ENCODE measurements at places on chromosomes 11 and 22.

GRCh38 chr11:79437278-79437980 is 3.4 kb downstream of the TENM4 start:
- DNase-seq = peak; percentile 88

DNA sequence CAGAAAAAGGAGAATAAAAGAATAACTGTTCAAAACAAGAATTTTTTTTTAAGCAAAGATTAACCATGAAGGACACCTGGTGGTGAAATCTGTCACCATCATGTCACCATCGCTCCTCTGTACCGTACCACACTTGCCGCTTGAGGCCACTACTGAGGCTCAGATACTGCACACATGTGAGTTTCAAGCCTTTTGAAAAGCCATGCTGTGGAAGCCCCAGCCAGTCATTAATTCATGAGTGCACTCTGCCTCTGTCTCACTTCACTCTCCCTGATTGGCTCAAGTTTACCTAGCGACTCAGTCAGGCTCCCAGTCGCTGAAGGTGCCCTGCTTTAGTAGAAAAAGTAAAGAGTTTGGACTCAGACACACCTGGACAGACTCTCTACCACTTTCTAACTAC is 6.6 kb upstream of the MS4A12 start:
- DNase-seq = no peak

- DNase-seq = no peak
These were observed 661.5 kb downstream of the BRD1 start for GRCh38 chr22:49166211-49166610.

DNA sequence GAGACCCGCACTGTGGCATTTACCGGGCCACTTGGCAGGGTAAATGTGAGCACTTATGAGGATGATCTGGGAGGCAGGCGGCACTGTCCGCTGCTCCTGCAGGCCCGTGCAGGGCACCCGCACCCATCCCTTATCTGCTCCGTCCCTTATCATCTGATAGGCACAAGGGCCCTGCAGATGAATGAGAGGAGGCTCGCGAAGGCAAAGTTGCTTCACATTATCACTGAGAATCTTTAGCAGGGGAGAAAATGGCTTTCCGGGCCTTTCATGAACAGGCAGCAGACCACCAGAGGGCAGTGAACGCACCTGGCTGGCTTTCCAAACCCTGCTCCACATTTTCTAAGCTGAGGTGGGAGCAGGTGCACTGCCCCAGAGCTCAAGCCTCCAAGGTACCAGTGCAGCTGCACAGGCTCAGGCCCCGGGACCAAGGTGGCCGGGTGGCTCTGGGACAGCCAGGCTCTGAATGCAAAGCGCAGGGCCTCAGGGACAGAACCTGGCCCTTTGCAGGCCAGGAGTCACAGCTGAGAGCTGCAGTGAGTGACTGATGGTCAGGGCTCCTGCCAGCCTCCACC is 165.6 kb downstream of the SHANK2 start:
- no peak for DNase-seq

DNA sequence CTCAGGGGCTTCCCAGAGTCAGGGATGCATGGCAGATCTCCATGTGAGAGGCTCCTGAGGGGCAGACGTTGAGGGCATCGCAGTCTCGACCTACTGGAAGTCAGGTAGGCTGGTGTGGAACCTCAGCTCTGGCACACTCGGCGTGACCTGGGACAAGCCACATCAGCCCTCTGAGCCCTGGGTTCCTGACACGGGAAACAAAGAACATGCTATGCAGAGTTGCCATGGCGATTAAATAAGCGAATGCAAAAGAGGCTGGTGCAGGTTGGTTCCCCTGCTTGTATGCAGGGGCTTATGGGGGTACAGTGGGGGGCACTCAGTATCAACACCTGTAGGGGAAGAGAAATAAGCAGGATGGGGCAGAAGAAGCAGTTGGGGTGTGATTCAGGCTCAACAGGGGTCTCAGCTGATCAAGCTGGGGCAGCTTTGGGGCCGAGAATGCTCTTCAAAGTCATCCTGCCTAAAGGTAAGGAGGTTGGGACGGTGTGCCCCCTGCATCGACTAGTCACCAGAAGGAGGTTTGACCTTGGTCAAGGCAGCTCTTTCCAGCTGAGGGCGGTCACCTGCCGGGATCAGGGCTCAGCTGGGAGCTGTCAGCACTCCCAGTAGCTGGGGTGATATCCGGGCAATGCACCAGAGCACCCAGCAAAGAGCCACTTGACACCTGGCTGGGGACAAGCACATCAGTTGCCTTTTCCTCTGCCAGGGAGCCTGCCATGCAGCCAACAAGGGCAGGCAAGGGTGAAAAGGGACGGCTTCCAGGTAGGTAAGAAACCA is 442.7 kb downstream of the MIAT start:
- no peak for DNase-seq

DNA sequence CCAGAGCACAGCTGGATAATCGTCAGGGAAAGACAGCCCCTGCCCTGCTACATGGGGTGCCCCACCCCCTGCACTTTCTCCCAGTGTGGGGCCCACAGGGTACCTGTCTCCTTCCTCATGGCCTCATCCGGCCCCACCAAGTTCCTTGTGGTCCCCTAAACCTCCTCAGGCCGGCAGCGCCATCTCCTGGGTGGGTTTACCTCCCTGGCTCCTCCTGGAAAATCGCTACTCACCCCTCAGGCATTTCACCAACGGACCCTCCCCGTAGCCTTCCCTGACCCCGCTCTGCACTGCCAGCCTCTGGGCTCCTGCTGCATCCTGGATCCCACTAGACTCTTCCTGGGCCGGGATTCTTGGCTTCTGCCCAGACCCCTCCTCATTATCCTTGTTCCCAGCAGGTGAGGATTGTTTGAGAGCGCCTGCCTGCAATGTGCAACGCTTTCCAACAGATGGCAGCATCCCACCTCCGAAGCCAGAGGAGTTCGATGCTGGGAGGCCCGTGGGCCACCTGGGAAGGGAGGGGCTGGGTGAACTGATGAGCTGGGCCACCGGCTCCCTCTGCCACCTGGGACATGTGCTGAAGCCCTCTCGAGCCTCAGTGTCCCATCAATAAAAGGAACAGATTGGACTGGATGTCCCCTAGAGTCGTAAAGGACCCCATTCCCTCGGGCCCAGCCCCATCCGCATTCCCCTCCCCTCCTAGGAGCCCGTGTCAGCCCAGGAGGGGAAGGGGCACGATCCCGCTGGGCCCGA is 44.2 kb upstream of the TTLL12 start:
- no peak for DNase-seq

- no peak for DNase-seq
These were observed 23.2 kb upstream of the NRGN start for GRCh38 chr11:124716591-124716990.

- DNase-seq = no peak
These were observed 522 bp downstream of the RHOG start for GRCh38 chr11:3840004-3840869.

DNA sequence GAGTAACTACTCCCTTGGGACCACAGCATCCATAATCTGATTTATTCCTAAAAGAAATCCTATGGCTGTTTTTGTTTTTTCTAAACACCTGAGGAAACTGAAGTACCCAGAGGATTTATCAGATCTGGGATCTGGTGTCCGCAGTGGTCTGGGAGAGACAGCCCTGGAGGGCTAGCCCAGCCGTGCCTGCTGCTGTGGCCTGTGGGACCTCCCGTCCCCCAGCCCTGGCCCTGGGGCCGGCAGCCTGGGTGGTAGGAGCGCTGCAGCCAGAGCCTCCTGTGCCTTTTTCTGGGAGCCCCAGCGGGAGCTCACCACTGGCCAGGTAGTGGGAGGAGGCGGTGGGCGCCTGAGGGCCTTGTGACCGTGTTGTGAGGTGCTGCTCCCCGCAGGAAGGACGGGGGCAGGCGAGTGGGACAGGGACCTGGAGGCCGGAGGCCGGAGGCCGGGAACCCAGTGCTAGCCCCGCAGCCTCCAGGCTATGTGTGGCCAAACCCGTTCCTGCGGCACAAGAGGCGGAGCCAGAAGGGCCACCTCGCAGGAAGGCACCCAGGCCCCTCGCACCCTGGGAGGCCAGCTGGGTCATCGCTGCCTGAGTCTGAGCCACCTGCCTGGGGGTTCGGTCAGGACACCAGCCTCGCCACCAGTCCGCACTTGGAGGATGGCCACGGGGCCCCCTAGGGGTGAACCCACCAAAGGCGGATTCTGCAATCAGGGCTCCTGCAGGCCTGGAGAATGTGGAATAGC is 18.2 kb upstream of the C11orf96 start:
- no peak for DNase-seq

GRCh38 chr11:63614136-63614671 is at the start of gene PLAAT3:
Gene PLAAT3 (minus strand): TSS chr11:63614433. CDS start chr11:63614014, 419 bp downstream.
- peak; percentile 68 for DNase-seq

GRCh38 chr11:1831338-1832210 is 3.2 kb upstream of the SYT8 start:
- no peak for DNase-seq

- DNase-seq = no peak
These were observed 13.7 kb downstream of the ARAP1 start for GRCh38 chr11:72738199-72739141.

DNA sequence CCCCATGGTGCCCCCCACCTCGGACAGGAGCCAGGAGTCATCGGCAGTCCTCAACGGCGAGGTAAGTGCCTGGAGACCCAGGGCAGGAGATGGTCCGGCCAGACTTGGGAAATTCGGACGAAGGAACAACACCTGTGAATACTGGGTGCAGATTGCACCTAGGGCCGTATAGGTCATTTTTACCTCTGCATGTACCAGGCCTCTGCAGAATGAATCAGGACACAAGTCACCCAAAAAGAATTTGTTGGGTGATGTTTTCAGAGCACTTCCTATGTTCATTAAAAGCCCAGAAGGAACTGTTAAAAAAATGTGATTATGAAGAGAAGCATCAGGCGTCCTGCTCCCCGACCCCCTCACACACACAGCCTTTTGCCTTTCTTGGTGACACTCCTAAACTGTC is 93.9 kb downstream of the C11orf91 start:
- DNase-seq = no peak

GRCh38 chr22:30291058-30291892 is 2.0 kb upstream of the CASTOR1 start:
- no peak for DNase-seq

GRCh38 chr22:42064629-42065028 is 6.0 kb downstream of the NAGA start:
- DNase-seq = peak; percentile 14

DNA sequence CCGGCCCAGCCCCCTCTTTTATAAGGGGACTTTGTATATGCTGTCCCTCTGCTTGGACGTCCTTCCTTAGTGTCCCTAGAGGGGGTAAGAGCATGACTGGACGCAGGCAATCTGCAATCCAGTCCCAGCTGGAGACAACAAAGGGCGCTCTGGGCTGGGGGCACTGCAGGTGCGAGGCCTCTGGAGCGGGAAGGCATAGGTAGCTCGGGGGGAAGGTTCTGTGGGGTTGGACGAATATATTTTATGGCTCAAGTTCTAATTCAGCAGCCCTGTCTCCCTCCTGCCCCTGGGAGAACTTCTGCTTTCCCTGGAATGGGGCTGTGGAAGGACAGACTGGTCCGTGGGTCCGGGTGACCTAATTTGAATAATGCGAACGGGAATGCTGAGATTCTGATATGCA is 40.0 kb downstream of the KCNJ4 start:
- DNase-seq = no peak

DNA sequence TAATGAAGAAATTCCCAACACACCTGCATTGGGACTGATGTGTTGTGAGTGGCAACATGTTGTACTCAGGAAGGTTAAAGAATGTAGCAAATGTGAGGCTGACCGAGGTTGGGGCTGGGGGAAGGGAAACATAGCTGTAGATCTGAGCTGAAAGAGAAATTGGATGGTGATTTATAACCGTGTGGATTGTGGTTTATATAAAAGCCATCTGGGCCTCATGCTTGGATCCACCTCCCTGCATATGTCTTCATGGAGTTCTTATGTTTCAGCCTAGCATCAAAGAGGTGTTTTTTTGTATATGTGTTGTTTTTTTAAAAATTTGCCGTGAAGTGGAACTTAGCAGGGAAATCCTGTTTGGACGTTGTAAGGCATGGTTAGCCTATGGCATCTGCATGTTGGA is 141.3 kb downstream of the NAV2 start:
- no peak for DNase-seq

Data from left forelimb (tissue), 1 donor.